ENCODE measurements at places on chromosomes 2 and 18. TPM values are rescaled to one million over a fixed set of nuclear protein-coding genes. Genes with fewer than 3 reads are reported as not detected.
A peak's percentile ranks its signal among the peaks of the same experiment; 100 is the strongest.

DNA sequence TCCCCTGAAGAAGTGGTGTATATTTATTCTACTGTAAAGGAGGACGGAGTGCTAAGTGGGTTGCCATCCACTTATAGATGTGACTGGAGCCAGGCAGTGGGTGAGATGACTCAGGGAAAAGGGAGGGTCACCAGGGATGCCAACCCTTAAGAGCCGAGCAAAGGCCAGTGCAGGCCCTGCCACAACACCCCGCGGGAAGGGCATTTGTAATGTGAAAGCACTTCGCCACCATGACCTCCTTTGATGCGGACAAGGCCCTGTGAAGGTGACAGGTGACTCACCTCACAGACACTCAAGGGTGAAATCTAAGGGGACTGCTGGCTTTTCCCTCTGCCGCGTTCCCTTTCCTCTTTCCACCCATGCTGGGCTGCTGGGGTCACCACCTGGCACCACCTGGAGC, 50.2 kb upstream of the MRPL33 start:
- no peak overlapping the region for H3K4me3 ChIP-seq
- DNase-seq: no peak
- H3K27ac ChIP-seq: no peak overlapping the region
- no peaks in the 10 kb centered on the region for H3K27me3 ChIP-seq
- no peaks in the 10 kb centered on the region for H3K36me3 ChIP-seq
- H3K4me1 ChIP-seq: no peaks in the 10 kb centered on the region

DNA sequence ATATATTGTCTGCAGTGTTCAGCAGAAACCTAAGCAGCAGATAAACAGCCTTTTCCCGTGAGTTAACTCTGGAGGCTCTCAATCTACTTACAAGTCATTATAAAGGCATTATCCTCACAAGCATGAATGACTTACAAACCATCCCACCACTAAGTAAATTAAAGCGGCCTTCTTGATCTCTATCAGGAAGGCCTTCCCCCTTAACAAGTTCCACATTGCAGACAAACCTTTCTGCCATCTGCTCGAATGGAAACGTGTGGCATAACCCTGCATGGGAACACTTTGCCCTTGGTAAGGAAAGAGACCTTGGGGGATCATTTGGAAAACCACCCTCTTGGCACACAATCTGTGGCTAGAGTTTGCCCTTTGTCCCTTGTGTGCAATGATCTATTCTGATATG, 199.5 kb downstream of the OSR1 start:
- no peak overlapping the region for H3K4me3 ChIP-seq
- H3K4me1 ChIP-seq: no peaks in the 10 kb centered on the region
- no peaks in the 10 kb centered on the region for H3K36me3 ChIP-seq
- DNase-seq: no peak

DNA sequence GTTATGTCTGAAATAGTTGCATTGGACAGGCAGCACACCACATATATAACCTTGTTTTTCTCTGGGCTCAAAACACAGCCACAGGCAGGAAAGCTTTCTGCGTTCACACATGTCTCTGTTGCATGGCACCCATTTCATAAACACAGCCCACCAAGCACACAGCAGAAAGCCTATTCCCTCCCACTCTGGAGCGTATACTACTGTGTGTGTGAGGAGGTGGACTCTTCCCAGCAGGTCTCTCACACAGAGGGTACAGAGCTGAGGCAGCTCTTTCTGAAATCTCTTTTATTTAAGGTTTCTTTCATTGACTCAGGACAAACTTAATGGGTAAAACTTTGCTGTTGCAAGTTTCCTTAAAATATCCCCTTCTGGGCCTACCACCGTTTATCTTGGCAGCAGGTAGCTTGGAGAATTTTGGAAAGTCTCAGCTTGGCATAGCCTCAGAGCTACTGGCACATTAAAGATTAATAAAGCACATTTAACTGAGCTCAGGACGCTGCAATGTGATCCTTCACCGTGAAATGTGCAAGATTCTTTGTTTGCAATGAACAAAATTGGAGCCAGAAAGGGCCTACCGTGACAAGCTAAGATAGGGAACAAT, 105.1 kb upstream of the NCKAP5 start:
- H3K27ac ChIP-seq: peak overlapping the region; percentile 90
- H3K27me3 ChIP-seq: no peaks in the 10 kb centered on the region
- H3K4me1 ChIP-seq: peaks cover 42% of the 10 kb centered on the region
- H3K36me3 ChIP-seq: no peaks in the 10 kb centered on the region

DSG2 gene
- not detected for total RNA-seq

DNA sequence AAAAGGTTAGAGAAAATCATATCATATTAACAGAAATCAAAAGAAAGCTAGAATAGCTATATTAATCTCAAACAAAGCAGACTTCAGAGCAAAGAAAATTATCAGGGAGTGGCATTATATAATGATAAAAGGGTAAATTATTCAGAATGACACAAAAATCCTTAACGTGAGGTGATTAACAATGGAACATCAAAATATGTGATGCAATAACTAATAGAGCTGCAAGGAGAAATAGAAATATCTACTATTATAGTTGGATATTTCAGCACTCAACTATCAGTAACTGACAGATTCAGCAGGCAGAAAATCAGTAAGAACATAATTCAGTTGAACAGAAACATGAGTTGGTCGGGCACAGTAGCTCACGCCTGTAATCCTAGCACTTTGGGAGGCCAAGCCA, 275.1 kb upstream of the FSIP2 start:
- H3K4me3 ChIP-seq: no peak overlapping the region
- no peaks in the 10 kb centered on the region for H3K27me3 ChIP-seq
- no peaks in the 10 kb centered on the region for H3K4me1 ChIP-seq

- no peak overlapping the region for H3K27ac ChIP-seq
- H3K4me1 ChIP-seq: no peaks in the 10 kb centered on the region
- peaks cover 3% of the 10 kb centered on the region for H3K27me3 ChIP-seq
These were observed 20.0 kb downstream of the DAPL1 start for GRCh38 chr2:158815166-158815565.

DNA sequence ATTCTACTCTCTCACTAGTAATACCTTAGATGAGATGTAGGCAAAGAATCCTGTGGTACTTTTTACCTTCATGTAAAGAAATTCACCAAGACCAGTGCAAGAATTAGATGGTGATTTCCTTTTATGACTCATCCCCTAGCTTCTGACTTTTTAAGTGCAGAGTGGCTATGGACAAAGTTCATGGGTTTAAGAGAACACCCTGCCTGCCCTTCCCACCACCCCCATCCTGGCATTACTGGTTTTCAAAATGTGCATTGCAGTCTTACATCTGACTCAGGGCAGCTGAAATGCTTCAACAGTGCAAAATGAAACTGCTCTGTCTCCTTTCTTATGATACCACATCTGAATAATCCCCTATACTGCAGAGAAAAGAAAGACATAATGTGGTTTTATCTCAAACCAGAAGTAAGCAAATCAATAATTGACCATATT, 22.6 kb downstream of the MAIP1 start:
- no peak overlapping the region for H3K27ac ChIP-seq
- H3K4me1 ChIP-seq: no peaks in the 10 kb centered on the region
- H3K27me3 ChIP-seq: no peaks in the 10 kb centered on the region
- DNase-seq: no peak

CCDC141 gene
- not detected for total RNA-seq

BIN1 gene
- 36.2 TPM for total RNA-seq

DNA sequence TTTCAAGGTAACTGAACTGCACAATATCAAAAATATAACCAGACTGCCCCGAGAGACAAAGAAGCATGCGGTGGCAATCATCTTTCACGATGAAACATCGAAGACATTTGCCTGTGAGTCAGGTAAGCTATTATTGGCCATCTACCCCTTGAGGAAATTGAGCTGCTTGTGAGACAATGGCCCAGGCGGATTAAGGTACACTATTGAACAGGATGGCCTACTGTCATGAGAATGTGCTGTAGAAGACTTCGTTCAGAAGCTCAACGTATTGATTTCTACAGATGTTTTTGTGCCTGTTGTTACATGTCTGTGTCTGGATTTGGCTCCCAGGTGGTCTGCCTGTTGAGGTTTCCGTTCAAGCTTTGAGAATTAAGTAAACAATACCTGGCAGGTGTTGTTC, 198.7 kb downstream of the DOK6 start:
- no peaks in the 10 kb centered on the region for H3K4me1 ChIP-seq
- H3K36me3 ChIP-seq: no peaks in the 10 kb centered on the region
- DNase-seq: no peak
- no peak overlapping the region for H3K27ac ChIP-seq
- H3K4me3 ChIP-seq: no peak overlapping the region
- H3K27me3 ChIP-seq: no peaks in the 10 kb centered on the region

MC2R gene
- total RNA-seq: not detected

NBEAL1 gene
- 14.1 TPM for total RNA-seq

DNA sequence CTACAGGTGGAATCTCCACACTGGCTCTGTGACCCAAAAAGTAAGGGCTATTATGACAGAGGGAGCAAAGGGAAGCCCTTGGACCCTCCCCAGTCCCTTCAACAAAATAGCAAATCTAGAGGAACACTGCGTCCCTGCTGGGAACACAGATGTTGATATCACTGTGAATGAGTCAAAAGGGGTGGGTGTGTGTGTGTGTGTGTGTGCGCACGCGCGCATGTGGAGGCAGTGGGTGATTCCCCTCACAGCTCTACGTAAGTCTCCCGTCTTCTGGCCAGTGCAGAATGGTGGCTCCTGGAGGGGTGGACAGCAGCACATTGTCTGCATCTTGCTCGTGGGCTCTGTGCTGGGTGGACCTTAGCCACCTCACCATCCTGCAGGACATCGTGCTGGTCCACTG, 7.8 kb upstream of the C2orf72 start:
- H3K4me1 ChIP-seq: no peaks in the 10 kb centered on the region
- no peaks in the 10 kb centered on the region for H3K36me3 ChIP-seq
- peaks cover 17% of the 10 kb centered on the region for H3K27me3 ChIP-seq
- no peak for DNase-seq
- H3K4me3 ChIP-seq: no peak overlapping the region

GRCh38 chr2:650343-651310, 26.6 kb downstream of the TMEM18 start:
- no peak overlapping the region for H3K27ac ChIP-seq
- DNase-seq: no peak
- H3K4me1 ChIP-seq: no peaks in the 10 kb centered on the region
- H3K27me3 ChIP-seq: peaks cover 13% of the 10 kb centered on the region
- H3K36me3 ChIP-seq: no peaks in the 10 kb centered on the region

GRCh38 chr2:112699984-112700667, 20.7 kb upstream of the NT5DC4 start:
- no peak for DNase-seq
- H3K4me1 ChIP-seq: no peaks in the 10 kb centered on the region
- H3K36me3 ChIP-seq: no peaks in the 10 kb centered on the region
- no peak overlapping the region for H3K27ac ChIP-seq
- H3K4me3 ChIP-seq: no peak overlapping the region
- H3K27me3 ChIP-seq: no peaks in the 10 kb centered on the region

C1GALT1C1L gene
- total RNA-seq: 0.41 TPM

DNA sequence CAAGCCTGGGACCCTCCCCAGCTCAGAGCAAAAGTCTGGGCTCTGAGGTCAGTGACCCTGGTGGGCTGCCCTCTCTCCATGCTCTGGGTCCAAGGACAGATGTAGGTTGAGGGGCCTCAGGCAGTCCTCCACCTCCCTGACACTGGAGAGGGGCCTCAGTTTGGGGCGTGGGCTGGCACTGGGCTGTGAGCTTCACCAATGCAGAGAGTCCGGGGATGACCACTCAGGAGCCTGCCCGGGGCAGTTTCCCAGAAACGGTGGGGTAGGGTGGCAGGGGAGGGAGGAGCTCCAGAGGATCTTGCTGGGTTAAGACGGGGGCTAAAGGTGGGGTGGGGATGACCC, 40.5 kb upstream of the SMAD7 start:
- no peak overlapping the region for H3K4me3 ChIP-seq
- no peak for DNase-seq
- H3K27ac ChIP-seq: no peak overlapping the region
- no peaks in the 10 kb centered on the region for H3K4me1 ChIP-seq
- no peaks in the 10 kb centered on the region for H3K36me3 ChIP-seq

GRCh38 chr2:142688856-142689605, 188.4 kb upstream of the KYNU start:
- no peaks in the 10 kb centered on the region for H3K27me3 ChIP-seq
- no peak overlapping the region for H3K4me3 ChIP-seq
- no peak for DNase-seq
- no peak overlapping the region for H3K27ac ChIP-seq

- H3K27me3 ChIP-seq: peaks cover 47% of the 10 kb centered on the region
- no peaks in the 10 kb centered on the region for H3K36me3 ChIP-seq
- no peak for DNase-seq
These were observed 107.7 kb upstream of the RAB27B start for GRCh38 chr18:54720620-54721019.

DNA sequence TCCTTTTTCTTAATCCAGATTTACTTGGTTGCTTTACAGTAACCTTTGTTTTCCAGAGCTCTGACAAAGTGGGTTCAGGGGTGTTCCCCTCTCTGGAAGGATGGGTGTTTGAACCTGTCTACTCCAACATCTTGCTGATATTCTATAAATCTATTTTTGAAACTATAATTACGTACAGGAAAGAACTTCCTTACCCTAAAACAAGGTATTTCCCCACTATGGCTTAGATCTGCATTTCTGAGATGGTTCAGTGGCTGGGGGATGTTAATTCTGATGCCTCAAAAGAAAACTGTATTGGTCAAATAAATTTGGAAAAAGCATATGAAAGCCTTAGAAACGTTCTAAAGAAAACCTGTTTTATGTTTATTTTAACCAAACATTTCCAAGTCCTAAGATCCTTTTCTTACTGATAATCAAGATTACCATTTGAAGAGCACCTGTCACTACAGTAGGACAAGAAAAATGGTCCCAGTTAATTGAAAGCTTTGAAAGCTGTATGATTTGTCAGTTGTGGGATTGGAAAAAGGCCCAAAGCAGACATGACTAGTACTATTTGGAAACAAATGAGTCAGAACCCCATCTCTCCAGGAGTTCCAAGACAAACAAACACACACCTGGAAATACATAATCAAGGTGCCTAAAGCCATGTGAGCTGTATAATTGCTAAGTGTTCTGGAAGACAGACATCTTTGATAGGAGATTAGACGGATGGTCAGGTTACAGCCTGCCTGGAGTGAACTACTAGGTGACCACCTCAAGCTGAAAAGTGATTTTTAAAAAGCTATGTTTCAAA, 57.5 kb downstream of the KDM3A start:
- no peak overlapping the region for H3K4me3 ChIP-seq
- H3K36me3 ChIP-seq: peaks cover 44% of the 10 kb centered on the region
- no peak for DNase-seq
- no peaks in the 10 kb centered on the region for H3K27me3 ChIP-seq
- H3K27ac ChIP-seq: no peak overlapping the region
- no peaks in the 10 kb centered on the region for H3K4me1 ChIP-seq

- DNase-seq: no peak
- no peaks in the 10 kb centered on the region for H3K27me3 ChIP-seq
These were observed 233.8 kb downstream of the ICOS start for GRCh38 chr2:204170411-204170810.

DNA sequence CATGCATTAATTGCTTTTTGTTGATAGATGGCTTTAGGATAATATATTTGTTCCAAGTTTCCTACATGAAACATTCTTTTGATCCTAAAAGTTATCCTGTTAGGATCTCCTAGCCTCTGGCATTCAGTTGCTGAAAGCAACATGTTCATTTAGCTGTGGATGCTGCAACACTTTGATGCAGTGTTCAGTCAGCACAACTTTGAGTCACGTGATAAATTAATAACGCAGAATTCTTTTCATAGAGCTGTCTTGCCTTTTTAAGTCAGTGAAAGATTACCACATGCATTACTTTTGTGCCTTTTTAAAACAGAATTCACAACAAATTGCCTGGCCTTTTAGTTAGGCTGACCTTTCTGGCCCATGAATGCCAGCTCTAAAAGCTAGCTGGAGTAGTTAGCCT, 1467.9 kb upstream of the ZEB2 start:
- H3K27me3 ChIP-seq: no peaks in the 10 kb centered on the region
- no peak for DNase-seq
- H3K36me3 ChIP-seq: no peaks in the 10 kb centered on the region
- no peak overlapping the region for H3K27ac ChIP-seq

- H3K27ac ChIP-seq: no peak overlapping the region
- no peaks in the 10 kb centered on the region for H3K4me1 ChIP-seq
- H3K4me3 ChIP-seq: no peak overlapping the region
- peak; percentile 4 for DNase-seq
- H3K27me3 ChIP-seq: no peaks in the 10 kb centered on the region
These were observed 490.7 kb downstream of the NUP35 start for GRCh38 chr2:183614799-183615435.
